ENCODE measurements at places on chromosomes 2 and 18.

- DNase-seq = no peak
Measured at GRCh38 chr2:121348128-121348740, 63.2 kb upstream of the TFCP2L1 start.

DNA sequence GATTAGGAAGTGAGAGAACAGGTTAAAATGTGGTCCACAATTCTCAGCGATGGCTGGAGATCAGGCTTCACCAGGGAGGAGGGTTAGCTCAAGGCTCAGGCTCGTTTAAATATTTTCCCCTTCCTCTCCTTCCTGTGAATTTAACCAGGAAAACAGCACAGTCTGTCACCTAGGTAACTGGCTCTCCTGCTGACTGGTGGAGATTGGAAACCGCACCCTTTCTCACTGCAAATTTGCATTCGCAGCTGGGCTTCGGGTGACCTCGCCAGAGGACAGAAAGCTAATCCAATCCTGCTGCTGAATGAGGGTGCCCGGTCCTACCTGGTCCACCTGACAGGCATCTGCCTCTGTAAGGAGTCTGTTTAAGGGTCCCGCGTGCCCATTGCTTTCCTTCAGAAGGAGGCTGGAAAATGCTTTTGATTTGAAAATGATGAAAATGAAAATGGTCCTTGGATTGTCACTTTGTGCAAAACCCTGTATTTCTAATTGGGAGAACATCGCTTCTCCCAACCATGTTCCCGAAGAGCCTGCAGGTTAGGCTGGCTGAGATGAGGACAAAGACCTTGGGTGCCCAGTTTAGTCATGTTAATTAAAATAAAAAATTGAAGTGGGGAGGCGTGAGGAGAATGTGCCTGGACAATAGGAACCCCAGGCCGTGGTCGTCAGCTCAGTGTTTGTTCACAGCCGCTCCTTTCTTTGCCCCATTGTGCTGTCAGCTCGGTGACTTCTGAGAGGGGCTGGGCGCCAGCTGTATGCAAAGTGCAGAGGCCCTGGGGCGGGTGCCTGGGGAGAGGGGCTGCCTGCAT, 43.4 kb upstream of the MTCL1 start:
- no peak for DNase-seq

DNA sequence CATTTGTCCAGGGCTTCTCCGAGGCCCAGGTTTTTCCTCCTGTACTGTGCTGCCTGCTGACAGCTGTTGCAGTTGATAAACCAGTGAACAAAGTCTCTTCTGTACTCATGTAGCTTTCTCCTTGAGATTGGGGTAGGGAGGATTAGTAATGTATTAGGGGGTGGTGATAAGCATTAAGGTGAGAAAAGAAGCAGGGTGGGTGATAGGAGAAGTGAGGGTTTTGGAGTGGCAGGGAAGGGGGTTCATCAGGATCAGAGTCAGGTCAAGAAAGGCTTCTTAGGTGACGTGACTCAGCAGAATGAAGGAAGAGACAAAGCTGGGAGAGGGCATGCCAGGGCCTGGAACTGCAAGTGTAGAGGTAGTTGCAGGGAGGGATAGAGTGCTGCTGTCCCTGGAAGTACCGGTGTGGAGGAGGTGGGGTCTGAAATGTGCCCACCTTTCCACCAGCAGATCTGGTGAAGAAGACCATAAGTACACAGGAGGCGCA, 48.7 kb downstream of the PKP4 start:
- no peak for DNase-seq

DNA sequence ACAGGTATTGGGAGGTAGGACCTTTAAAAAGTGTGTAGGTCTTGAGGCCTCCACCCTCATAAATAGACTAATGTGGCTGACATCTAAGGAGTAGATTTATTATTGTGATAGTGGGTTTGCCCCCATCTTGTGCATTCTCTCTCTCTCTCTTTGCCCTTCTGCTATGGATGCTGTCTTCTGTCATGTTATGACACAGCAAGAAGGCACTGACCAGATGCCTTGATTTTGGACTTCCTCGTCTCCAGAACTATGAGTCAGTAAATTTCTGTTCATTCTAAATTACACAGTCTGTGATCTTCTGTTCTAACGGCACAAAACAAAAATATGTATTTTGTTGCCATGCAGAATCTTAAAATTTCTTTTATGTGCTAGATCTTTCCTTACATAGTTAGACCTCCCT, 66.9 kb downstream of the ATAD2B start:
- DNase-seq = no peak

DNA sequence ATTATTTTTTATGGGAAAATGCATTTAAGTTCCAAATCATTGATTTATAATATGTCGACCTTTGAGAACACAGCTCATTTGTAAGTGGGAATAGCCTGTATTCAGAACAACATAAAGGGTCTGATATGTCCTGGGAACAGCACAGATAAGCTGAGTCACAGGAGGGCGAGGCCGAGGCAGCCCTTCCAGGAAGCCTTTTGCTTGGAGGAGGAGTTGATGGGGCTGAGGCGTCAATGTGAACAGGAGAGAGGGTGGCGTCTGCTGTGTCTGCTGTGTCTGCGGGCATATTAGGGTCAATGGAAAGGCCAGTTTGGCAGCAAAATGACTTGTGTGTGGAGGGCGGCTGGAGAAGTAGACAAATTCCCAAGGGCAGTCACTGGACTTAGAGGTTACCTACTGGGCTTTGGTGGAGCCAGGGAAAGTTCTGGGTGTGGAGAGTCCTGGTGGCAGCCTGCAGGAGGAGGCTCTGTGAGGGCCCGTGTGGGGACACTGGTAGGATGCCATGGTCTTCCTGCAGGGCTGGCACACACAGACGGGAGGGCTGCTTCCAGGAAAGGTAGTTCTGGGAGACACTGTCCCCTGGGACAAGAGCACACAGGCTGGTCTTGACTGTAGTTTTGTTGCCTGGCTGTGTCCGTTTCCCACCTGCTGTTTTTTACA, 128.1 kb downstream of the GLI2 start:
- peak; percentile 64 for DNase-seq

- no peak for DNase-seq
Measured at GRCh38 chr2:524442-524841, 152.8 kb downstream of the TMEM18 start.

Data from Right ventricle myocardium superior (tissue), 1 donor.